ENCODE measurements at places on chromosomes 2 and 18. TPM values are rescaled to one million over a fixed set of nuclear protein-coding genes. Genes with fewer than 3 reads are reported as not detected.

LRRTM1 gene
- not detected for total RNA-seq

CNGA3 gene
- total RNA-seq = not detected

CRYGD gene
- total RNA-seq = not detected

SKOR2 gene
- not detected for total RNA-seq

RAB27B gene
- 0.36 TPM for total RNA-seq
